ENCODE measurements at places on chromosomes 4 and X.

- no peak for DNase-seq
Observed at GRCh38 chrX:151458824-151459223, 61.8 kb downstream of the VMA21 start.

GRCh38 chr4:139266583-139267257, 13.3 kb downstream of the MGARP start:
- peak; percentile 64 for DNase-seq

GRCh38 chr4:107312366-107312765, 276.3 kb upstream of the DKK2 start:
- no peak for DNase-seq

DNA sequence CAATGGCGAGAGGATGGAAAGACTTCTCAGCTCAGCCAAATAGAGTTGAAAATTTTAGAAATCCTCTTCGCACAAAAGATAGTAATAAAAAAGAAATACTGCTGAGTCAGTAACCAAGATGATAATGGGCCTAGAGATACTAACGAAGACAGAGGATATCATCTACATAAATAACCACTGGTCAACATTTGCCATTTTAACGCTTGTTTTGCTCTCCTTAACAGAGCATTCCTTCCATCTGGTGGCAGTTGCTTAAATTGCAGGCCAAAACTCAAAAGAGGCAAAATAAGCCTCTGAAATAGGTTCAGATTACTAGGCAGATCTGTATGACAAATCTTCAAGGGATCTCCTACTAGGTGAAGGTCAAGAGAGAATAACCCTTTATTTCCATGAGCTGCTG, 51.7 kb upstream of the MCF2 start:
- DNase-seq = peak; percentile 11

DNA sequence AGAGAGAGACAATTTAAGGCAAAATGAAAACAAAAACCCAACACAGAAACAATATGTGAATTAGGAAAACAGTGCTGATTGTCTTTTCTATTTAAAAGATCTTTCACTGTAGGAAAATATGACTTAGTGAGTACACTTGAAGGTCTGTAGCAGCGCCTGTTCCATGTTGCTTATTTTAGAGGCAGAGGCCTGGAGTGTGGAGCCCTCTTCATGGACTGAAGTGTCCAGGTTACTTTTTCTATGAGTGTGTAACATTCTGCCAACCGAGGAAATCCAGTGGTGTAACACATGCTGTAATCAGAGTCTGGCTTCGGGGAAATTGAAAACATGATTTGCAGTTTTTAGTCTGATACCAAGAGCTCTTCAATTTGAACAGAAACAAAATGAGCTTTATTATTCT, 64.0 kb upstream of the GPRIN3 start:
- DNase-seq = no peak

DNA sequence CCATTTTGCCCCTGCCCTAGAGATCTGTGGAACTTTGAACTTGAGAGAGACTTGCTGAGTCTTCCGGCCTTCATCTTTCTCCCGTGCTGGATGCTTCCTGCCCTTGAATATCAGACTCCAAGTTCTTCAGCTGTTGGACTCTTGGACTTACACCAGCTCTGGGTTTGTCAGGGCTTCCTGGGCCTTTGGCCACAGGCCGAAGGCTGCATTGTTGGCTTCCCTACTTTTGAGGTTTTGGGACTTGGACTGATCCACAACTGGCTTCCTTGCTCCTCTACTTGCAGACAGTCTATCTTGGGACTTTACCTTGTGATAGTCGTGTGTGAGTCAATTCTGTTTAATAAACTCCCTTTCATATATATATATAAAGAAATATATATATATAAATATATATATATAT, 1071.0 kb downstream of the ADGRL3 start:
- DNase-seq = no peak

DNA sequence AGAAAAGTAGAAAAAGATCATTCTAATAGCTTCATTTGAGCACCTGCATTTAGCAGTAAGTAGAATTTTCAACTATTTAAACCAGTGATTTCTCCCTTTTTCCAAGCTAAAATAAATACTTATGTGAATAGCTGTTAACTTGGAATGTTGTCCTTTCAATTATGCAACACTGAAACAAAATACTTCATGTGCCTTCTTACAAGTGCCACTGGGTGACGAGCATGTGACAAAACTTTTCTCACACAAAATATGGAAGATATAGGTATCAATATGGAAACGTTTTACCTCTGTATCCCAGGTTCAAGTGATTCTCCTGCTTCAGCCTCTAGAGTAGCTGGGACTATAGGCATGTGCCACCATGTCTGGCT, 708.3 kb downstream of the STIM2 start:
- no peak for DNase-seq

GRCh38 chr4:7630568-7631287, 196.0 kb upstream of the PSAPL1 start:
- peak; percentile 40 for DNase-seq

DNA sequence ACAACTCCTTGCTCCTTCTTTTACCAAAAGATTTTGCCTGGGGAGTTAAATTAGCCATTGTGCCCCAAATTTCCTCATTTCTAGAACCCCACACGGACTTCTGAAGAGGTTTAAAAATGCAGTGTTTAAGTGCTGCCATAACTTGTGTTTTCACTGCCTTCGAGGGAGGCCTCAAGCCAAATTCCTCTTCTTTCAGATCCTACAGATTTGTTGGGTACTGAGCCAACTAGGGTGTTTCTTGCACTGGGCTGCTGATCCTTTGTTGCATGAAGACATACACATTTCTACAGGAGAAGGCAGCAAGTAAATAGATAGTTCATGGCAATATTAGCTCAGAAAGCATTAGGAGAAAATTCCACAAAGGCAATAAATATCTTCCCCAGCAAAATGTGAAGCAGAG, 43.8 kb downstream of the GLRA2 start:
- DNase-seq = no peak

- no peak for DNase-seq
Observed at GRCh38 chrX:121160987-121161386, 113.6 kb downstream of the GLUD2 start.

GRCh38 chrX:38055170-38055847, 49.0 kb downstream of the SYTL5 start:
- no peak for DNase-seq
